ENCODE measurements at places on chromosomes 6 and 20. TPM values are rescaled to one million over a fixed set of nuclear protein-coding genes. Genes with fewer than 3 reads are reported as not detected.

Gene KIF6
- polyA plus RNA-seq, result 4.7 TPM

Gene COL9A1
- polyA plus RNA-seq, result 32.3 TPM

Gene SMLR1
- polyA plus RNA-seq, result 1.9 TPM

Gene LY6G5B
- polyA plus RNA-seq, result 10.4 TPM

Gene SPATS1
- not detected for polyA plus RNA-seq

Gene SAMD5
- 14.9 TPM for polyA plus RNA-seq

Gene ANKRD66
- polyA plus RNA-seq, result not detected

Gene TTI1
- polyA plus RNA-seq, result 29.4 TPM

Gene GPLD1
- polyA plus RNA-seq, result 4.1 TPM

Gene MEI4
- 1.7 TPM for polyA plus RNA-seq

Gene ACTL10
- 0.48 TPM for polyA plus RNA-seq

Gene KCNK5
- polyA plus RNA-seq, result 9.0 TPM

Gene LYRM4
- 41.3 TPM for polyA plus RNA-seq

Gene RCAN2
- polyA plus RNA-seq, result 26.8 TPM

Gene CASS4
- 2.8 TPM for polyA plus RNA-seq

Gene REM1
- 0.60 TPM for polyA plus RNA-seq

Gene OR2H1
- not detected for polyA plus RNA-seq

Gene TBXT
- polyA plus RNA-seq, result 0.07 TPM

Gene BMP7
- polyA plus RNA-seq, result 84.2 TPM
